Neural crest cell (in vitro differentiated cells): ENCODE measurements at places on chromosomes 3 and 15. TPM values are rescaled to one million over a fixed set of nuclear protein-coding genes. Genes with fewer than 3 reads are reported as not detected.
A peak's percentile ranks its signal among the peaks of the same experiment; 100 is the strongest.

DNA sequence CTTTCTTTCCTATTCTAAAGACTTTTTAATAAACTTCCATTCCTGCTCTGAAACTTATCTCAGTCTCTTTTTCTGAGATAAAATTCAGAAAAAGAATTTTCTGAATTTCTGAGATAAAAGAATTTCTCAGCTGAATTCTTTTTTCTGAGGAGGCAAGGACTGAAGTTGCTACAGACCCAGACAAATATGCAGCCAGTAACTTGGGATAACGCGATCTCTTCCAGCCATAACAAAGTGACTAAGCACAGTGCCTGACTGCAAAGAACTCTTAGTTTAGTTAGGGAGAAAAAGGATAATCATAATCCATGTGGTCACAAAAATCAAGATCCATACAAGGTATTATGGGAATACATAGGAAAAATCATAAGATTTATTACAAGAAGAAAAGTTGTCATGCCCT, 222.0 kb upstream of the GAP43 start:
- DNase-seq, result no peak

Gene THAP10
- 6.7 and 7.5 TPM in 2 replicates for total RNA-seq

Gene STRIT1
- not detected in 2 replicates for total RNA-seq

- DNase-seq, result peak; percentile 8
These were observed 81.8 kb downstream of the ALCAM start for GRCh38 chr3:105448338-105448982.

Gene CHDH
- total RNA-seq, result 3.0 and 4.3 TPM in 2 replicates

DNA sequence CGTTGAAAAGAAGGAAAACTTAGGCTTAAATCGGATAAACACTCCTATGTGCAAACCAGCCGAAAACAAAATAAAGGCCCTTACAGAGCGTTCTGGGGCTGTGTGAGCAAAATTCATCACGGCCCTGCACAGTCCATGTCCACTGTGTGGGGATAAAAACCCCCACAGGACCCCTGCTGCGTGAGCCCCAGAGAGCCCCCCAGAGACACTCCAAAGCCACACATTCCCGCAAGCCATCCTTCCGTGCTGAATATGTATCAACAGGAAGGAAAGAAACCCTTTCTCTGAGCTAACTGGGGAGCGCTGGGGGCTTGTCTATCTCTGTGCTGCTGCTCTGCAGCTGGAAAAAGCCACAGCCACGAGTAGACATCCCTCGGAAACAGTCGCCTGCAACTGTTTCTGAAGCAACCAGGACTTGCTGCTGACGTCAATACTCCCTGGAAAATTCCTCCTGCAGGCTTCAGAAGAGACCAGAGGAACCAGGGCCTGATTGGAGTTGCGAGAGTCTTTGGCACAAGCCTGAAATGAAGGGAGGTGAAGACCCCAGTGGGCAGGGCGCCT, 72.7 kb downstream of the NUP210 start:
- DNase-seq, result no peak

DNA sequence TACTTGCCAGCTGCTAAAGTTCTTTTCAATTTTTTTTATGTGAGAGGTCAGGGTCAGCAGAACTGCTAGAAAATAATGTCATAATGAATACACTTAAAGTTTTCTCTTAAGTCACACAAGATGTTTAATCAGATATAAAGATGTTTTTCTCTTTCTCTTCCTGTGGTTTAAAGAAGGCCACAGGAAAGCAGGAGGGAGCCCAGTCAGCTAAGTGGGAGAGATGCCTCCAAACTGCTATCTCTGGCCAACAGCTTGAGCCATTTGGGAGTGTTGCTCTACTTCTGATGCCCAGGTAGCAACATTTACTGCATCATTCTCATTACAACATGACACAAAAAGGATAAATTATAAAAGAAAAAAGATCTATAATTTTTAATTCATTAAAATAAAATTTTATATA, 45.7 kb upstream of the NLGN1 start:
- DNase-seq, result no peak

Gene GPX1
- 165 and 172 TPM in 2 replicates for total RNA-seq
